Bronchial epithelial cell (primary cell): ENCODE measurements at places on chromosomes 5 and 9.

GRCh38 chr9:116543731-116544400 is 143.2 kb upstream of the TRIM32 start:
- no peak for DNase-seq

DNA sequence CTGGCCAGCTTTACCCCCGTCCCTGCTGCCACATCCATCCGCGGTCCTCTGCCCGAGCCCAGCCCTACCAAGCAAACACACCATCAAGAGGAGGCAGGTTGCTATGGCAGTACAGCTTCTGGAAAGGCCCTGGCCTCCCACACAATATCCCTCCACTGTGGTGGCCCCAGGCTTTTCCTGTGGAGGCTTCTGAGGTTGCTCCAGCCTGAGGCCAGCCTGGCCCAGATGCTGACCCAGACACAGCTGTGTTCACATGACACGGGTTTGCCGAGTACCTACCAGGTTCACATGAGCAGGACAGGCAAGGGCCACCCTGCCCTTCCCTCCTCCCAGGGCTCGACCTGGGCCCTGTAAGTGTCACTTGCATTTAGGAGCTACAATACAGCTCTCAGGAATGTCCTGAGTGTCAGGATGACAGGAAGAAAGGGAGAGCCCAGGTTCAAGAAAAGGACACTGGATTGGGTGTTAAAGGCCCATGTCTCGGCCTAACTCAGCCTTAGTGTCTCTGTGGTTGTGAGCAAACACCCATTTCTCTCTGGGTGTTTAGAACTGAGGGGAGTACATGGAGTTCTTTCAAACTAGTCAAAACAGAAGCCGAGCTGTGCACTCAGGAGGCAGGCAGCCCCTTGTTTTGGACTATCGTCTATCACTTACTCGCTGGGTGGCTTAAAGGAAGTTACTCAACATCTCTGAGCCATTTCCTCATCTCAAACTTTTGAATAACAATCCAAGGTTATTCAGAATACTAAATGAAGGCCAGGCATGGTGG is 40.2 kb downstream of the NAIF1 start:
- no peak for DNase-seq

- peak; percentile 46 for DNase-seq
These were observed 88.1 kb downstream of the ANXA1 start for GRCh38 chr9:73239570-73240265.

DNA sequence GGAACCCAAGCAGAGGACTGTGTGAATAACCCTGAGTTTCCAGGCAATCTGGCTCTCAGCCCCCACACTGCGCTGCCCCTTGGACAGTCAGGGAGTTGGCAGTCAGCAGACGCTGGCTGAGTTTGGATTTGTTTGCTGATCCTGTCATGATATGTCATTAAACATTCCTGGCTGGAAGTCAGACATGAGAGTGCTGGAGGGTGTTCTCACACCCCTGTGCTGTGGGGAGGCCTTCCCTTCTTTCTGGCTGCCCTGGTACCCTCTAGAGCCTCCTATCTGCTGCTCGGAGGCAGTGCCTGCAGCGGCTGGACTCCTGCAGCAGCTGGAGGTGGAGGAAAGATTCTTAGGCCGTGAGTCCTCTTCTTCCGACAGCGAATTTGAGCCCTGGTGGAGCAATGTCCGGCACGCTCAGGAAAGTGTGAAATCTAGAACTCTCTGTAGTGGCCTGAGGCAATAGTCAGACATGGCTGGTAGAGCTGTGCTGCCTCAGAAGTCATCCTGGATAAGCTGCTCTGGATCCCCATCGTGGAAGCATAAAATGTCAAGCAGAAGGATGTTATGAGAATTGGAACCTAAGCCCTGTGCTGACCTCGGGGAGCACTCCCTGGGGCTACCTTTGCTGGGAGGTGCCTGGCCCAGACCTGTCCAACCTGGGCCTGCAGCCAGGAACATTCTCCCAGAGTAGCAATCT is 72.0 kb downstream of the PDE8B start:
- peak; percentile 19 for DNase-seq

- DNase-seq = no peak
These were observed 2.5 kb upstream of the NEK6 start for GRCh38 chr9:124255222-124255621.

- peak; percentile 77 for DNase-seq
These were observed at the start of gene STOM for GRCh38 chr9:121369595-121370265. STOM (minus strand) TSS chr9:121370250; CDS start chr9:121370187, 63 bp downstream.

DNA sequence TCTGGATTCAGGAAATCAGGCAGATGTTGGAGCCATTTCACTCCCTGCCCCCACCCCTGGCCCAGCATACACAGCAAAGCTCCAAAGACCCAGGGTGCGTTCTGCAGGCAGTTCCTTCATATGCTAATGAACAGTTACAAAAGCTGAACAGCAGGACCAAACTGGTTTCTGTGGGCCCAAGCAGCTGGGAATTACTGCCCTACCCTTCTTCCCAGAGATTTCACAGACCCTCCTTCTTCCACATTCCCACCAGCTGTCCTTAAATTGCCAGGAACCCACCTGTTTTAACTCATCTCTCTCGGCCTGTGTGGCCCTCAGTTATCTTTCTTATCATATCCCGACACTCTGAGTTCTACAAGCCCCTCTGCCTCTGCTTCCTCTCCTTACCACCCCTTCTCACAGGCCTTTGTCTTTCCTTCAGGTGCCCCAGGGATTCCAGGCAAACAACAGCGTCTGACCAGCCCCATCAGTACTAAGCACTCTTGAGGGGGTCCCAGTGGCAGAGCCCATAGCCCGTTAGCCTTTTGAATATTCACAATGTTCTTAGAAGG is 10.6 kb upstream of the F2RL1 start:
- no peak for DNase-seq

DNA sequence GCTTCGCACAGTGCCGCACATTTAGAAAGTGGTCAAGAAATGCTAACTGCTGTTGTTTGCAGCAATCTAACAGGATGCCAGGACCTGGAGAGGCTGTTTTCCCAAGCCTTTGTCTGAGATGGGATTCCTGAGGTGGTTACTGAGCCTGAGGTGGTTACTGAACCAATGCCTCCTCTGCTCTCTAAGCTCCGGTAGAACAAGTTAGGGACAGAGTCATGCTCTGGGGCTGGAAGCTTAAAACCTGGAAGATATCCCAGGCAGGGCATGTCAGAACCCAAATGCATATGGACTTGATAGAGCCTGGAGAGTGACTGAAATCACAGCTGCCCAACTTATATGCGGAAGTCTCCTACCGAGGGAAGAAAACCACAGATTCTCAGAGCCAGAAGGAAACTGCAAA is 46.5 kb upstream of the FAT2 start:
- peak; percentile 97 for DNase-seq
